Hepatic stellate cell (primary cell): ENCODE measurements at places on chromosomes 2 and 18.

DNA sequence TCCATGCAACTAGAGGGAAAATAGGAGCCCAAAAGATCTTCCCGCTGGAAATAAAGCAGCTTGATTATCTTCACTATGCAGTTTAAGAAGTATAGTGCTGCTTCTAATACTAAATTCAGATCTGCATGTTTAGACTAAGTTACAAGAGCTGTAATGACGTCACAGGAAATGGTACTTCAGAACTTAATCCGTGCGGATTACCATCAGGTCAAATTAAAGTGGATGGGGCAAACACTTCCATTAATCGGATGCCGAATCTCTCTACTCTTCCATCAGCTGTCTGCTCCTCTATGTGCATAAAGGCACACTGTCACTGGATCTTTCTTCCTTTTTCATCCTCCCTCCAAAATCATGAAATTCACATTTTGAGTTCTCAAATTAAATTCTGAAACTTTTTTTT is 52.6 kb downstream of the TRAPPC12 start:
- DNase-seq = no peak

GRCh38 chr2:240705204-240705791 is 13.6 kb downstream of the AQP12A start:
- no peak for DNase-seq

- DNase-seq = no peak
Measured at GRCh38 chr2:42077343-42077742, 29.5 kb downstream of the PKDCC start.

DNA sequence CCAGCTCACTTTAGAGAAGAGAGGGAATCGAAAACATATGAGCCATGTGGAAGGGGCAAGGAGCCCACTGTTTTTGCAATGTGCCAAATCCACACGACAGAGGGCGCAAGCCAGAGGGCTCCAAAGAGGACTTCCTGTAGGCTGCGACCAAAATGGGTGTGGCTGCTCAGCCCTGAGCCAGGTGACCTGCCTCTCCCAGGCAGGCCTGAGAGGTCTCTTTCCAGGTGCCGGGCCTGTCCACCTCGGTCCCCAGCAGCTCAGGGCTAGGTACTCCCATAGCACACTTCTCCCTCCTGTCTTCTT is 153.8 kb downstream of the TTC32 start:
- no peak for DNase-seq

GRCh38 chr2:109195193-109196045 is 66.4 kb downstream of the SH3RF3 start:
- DNase-seq = no peak

DNA sequence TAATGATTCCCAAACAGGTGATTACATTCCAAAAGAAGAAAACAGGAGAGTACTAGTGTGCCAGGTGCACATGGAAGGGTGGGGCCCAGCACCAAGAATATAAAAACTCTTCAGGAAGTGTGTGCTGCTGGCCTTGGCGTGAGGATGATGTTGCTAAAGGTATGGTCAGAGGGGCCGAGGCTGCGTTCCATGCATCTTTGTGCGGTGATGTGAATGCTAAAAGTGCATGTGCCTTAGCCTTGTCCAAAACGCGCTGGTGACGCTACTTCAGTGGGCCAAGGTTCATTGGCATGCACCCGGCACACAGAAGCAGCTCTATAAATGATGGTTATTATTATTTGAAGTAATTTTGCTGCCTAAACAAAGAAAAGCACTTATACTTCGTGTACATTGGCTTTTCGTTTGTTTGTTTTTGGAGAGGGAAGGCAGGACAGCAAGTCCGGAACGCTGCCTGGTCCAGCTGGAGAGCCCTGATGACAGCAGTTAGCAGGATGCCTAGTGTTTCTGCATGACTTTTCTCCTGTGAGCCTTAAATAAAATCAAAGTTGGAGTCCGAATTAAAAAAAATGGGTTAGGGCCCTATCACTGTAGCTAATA is 2.9 kb downstream of the ALKAL2 start:
- no peak for DNase-seq
